ENCODE measurements at places on chromosomes 12 and 14.

GRCh38 chr12:96522690-96523089 is 33.3 kb downstream of the CFAP54 start:
- DNase-seq, result no peak

DNA sequence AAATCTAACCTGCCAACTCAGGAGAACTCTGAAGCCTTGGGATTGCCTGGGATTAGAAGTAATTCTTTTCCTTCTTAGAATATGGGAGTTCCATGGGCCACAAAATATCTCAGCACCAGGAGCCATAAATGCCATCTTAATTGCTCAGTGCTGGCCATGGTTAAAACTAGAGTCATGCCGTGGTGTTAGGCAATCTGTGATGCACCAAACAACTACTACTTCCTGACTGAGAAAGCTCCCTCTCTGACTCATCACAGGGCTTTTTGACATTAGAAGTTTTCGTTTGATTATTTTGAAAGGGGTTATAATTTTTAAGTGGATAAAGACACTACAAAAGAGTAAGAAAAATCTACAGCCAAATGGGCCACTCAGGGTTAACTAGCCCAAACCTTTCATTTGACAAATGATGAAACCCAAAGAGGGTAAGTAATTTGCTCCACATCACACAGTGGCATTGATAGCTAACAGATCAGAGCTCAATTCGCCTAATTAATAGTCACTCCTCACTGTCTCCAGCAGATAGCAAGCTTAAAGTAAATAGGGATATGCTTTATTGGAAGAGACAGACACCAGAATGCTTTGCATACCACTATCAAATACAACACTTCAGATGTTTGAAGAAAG is 377.3 kb downstream of the EMP1 start:
- DNase-seq, result no peak

GRCh38 chr12:2795291-2796186 is 769 bp downstream of the FKBP4 start:
- DNase-seq, result peak; percentile 78

DNA sequence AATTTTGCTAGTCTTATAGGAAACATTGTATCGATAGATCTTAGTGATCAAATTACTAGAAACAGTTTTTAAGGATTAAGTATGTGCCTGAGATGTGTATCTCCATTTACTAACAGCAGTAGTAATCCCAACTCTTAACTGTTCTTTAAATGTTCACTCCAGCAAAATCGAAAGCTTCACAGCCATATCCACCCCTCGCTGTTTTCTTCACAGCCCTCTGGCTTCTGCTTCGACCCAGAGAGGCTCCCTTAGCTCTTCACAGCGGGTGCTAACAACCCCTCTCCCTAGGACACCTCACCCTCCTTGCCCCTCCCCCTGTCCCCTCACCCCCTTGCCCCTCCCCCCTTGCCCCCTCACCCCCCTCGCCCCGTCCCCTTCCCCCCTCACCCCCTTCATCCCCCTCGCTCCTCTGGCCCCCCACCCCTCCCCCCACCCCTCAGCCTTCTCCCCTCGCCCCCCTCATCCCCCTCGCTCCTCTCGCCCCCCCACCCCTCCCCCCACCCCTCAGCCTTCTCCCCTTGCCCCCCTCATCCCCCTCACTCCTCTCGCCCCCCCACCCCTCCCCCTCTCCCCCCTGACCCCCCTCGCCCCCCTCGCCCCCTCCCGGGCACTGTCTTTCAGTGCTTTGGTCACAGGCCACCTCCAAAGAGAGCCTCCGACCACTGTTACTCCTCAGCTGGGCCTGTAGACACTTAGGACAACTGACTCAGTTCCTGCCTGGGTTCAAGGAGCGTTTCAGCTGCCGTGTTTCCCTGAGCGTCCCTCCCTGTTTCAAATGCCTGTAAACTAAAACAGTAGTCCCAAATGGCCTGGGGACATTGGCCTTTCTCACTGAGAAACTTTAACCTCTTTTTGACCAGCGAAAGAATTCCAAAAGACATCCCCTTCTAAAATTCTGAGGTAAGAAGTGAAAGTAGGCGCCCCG is 46.0 kb upstream of the DYNC1H1 start:
- DNase-seq, result no peak

DNA sequence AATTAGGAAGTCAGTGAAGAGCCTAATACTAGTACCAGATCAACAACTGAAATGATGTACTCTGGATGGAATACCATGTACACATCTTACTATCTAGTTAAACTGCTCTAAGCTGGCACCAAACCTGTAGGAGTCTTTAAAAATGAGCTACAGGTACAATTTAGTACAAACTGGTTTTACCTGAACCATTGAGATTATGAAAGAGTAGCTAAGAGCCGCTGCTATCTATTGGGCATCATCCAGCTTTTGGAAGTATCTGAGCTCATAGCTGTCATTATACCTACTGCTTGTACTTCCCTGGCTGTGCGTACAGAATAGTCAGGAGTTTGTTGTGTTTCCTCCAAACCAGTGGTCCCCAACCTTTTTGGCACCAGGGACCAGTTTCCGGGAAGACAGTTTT is 12.4 kb downstream of the TBC1D30 start:
- no peak for DNase-seq

DNA sequence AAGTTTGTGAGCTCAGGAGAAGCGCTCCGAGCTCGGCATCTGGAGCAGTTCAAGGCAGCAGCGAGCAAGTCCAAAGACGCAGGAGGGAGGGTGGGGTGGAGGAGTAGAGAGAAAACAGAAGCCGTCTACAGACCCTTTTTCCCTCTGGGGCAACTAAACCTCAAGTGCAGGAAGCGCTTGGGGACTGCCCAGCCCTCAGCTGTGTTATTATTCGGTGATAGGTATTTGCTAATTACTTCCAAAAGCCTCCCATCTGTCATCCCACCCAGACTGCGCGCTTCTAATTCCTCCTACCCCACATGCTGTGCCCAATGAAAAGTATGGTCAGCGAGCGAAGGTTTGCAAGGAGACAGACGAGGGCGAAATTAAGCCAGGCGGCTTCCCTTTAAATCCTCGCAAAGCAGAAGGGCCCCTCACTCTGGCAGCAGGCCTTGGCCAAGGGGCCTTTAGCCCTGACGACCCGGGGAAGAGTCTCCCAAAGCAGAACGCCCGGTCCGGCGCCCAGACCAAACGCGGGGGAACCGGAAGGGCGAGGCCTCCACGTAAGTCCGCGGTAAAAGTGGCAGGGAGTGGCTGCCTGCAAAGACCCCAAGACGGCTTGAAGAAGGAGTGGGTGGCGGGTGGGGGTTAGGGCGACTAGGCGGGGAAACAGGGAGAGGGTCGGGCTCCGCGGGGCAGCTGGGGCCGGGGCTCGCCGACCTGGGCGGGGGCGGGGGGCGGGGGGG is 507 bp upstream of the CD9 start:
- DNase-seq, result no peak

GRCh38 chr14:32473464-32473855 is 144.4 kb downstream of the AKAP6 start:
- DNase-seq, result peak; percentile 77

DNA sequence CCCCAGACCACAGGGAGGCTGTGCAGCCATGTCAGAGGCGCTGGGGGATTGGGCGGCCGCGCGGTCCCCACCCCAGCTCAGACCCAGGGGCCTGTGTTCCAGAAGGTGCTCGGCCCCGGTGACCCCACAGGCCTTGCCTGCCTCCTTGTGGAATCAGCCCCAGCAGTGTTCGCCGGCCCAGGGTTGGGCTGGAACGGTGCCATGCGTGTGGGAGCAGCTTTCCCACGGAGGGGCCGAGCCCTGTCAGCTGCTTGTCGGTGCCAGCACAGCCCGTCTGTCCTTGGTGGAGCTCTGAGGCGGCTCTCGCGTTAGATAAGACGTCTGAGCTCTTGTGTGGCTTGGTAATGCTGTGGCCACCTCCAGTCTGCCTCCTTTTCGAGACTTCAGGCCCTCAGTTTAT is 8.5 kb downstream of the ZFYVE21 start:
- no peak for DNase-seq

DNA sequence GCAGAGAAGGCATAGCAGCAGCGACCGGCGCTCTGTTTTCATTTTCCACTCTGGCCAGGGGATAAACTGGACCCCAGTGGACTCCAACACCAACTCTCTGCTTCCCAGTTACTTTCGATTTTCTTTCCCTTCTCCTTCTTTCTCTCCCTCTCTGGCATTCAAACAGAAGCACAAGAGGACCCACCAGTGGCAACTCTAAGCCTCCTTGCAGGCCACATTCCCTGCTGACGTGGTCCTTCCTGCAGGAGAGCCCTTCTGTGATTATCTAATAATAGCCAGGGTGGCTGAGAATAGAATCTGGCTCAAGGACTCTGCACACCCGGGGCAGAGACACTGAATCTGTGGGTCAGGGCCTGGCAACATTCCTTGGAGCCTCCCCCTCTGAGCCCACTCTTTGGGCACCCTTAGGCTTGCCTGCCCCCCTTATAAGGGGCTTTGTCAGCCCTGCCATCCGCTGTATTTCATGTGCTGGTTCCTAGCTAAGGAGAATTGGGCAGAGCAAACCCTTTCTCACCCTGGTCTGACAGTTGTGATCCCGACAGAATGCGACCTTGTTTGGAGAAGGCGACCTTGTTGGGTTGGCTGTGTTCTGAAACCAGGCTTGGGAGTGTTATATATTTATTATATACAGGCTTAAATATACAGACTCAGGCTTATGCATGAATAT is 8.2 kb upstream of the HOXC6 start:
- no peak for DNase-seq

DNA sequence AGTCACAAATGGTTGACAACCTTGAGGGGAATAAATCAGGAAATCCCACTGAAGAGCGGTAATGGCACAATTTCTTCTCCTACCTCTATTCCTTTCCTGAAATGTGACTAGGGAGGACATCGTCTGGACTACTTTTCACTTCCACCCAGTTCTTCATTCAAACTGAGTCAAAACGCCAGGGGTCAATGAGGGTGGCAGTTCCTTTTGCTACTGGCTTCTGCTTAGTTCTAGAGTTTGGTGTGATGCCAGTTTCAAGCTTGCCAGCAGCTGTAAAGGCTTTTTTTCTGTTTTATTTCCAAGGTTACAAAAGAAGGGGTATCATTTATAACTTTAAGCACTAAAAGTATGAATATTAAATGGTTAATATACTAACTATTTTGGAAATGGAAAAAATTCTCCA is 286.5 kb downstream of the SOX5 start:
- no peak for DNase-seq

DNA sequence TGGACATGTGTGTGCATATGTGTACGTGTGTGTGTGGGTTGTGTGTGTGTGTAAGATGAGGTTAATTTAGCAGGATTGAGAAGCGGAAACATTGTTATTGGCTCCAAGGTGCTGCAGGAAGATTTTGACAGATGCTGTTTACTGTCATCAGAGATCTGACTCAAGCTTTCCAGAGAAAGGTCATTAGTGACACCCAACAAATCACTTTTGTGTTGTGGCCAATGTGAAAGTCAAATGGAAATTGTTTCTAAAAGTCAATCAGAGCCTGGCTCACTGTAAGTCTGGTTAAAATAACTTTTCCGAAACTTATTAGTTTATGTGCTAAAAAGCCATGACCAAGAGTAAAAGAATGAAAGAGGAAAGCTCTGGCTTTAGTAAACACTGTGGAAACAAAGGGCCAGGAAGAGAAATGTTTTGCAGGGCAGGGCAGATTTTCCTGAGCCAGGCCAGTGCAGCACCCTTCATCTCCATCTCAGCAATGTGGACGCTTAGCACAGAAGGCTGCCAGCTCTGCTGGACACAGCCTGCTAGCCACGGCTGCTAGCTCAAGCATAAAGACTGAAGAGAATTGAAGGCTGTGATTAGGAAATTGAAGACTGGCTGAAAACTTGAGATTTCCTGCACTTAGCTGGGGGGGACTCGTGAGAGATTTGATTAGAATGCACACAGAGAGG is 235.8 kb downstream of the NEDD1 start:
- peak; percentile 8 for DNase-seq

DNA sequence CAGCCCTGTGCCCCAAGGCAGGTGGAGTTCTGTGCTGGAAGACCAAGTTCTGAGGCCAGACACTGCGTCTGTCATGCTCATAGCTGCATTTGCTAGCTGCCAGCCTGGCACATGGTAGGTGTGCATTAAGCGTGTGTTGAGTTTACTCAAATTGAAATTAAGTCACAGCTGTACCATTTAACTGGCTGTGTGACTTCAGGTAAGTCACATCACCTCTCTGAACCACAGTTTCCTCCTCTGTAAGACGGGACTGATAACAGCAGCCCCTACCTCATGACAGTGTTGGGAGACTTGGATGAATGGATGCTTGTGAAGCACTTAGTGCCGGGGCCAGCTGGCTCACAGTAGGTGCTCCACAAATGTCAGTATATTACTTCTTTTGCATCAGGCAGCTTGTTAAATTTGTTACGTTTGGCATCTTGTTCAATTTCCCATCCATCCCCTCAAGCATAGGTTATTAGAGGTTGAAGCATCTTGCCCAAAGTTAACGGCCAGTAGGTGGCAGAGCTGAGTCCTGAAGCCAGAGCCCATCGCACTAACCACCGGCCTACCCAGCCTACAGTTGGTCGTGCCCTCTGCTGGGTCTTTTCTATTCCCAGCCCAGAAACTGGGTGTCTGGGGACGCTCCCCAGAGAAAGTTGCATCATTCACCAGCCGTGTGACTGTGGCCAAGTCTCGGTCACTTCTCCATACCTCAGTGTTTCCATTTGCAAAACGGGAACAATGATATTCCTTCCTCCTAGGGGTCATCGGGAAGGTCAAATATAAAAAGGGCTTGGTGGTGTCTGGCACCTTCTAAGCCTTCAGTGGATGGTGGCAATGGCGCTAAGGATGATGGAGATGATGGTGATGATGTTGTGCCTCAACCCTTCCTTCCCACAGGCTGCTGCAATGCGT is 4.5 kb downstream of the DAO start:
- no peak for DNase-seq

DNA sequence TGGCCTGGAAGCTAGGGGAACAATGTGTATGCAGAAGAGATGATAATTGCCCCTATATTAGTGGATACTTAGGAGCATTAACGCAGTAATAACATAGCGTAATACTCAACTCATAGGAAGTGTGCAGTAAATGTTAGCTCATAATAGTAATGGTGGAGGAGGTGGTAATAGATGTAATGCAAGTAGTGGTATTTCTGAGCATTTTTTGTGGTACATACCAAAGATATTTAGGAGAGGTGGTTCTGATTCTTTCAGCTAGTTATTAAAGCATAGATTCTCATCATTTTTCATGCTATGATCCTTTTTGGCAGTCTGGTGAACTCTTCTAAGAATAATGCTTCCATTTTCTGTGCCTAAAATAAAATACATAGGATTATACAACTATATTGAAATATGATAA is 233.1 kb downstream of the PTPRO start:
- DNase-seq, result no peak

DNA sequence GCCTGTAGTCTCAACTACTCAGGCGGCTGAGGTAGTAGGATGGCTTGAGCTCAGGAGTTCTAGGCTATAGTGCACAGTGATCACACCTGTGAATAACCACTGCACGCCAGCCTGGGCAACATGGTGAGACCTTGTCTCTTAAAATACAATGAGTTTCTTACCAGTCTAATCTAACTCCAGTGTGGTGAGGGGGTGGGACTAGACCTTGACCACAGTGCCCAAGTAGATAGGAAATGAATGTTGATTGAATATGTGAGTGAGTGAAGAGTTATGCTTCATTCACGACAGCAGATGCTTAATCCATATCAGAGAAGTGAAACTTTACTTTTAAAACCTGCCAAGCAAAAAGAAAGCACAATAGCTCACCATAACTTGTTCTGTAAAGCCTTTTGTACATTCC is 11.2 kb upstream of the AK7 start:
- no peak for DNase-seq
